ENCODE measurements at places on chromosomes 5 and 9.

DNA sequence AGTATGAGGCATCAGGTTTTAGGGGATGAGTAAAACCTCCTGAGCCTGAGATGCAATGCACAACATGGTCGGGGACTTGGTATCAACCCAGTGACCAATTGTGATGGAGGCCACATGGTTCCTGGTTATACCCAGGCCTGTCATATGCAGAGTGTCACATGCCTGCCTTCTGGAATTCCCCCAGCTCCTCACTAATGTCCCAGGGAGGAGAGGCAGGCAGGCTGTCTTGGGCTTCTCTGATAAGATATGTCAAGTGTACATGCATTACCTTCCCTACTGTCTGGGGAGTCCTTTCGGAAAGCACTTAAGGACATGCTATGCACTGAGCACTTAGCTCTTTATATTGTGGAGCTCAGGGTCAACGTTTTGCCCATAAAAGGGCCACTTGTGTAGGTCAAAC, 14.2 kb upstream of the PALM2AKAP2 start:
- DNase-seq: no peak
- no peaks in the 10 kb centered on the region for H3K27me3 ChIP-seq
- no peaks in the 10 kb centered on the region for H3K36me3 ChIP-seq
- H3K27ac ChIP-seq: no peak overlapping the region
- no peak overlapping the region for H3K4me3 ChIP-seq

GRCh38 chr9:26171691-26172090, 493.4 kb upstream of the TUSC1 start:
- no peaks in the 10 kb centered on the region for H3K27me3 ChIP-seq
- no peak overlapping the region for H3K4me3 ChIP-seq
- no peaks in the 10 kb centered on the region for H3K36me3 ChIP-seq
- no peak for DNase-seq
- H3K27ac ChIP-seq: no peak overlapping the region

GRCh38 chr9:13431692-13432091, 152.2 kb upstream of the MPDZ start:
- no peaks in the 10 kb centered on the region for H3K36me3 ChIP-seq
- H3K4me1 ChIP-seq: no peaks in the 10 kb centered on the region
- no peak overlapping the region for H3K27ac ChIP-seq

GRCh38 chr9:76296561-76297310, 97.5 kb downstream of the RFK start:
- no peak for DNase-seq
- no peaks in the 10 kb centered on the region for H3K27me3 ChIP-seq
- no peak overlapping the region for H3K27ac ChIP-seq
- no peaks in the 10 kb centered on the region for H3K36me3 ChIP-seq

DNA sequence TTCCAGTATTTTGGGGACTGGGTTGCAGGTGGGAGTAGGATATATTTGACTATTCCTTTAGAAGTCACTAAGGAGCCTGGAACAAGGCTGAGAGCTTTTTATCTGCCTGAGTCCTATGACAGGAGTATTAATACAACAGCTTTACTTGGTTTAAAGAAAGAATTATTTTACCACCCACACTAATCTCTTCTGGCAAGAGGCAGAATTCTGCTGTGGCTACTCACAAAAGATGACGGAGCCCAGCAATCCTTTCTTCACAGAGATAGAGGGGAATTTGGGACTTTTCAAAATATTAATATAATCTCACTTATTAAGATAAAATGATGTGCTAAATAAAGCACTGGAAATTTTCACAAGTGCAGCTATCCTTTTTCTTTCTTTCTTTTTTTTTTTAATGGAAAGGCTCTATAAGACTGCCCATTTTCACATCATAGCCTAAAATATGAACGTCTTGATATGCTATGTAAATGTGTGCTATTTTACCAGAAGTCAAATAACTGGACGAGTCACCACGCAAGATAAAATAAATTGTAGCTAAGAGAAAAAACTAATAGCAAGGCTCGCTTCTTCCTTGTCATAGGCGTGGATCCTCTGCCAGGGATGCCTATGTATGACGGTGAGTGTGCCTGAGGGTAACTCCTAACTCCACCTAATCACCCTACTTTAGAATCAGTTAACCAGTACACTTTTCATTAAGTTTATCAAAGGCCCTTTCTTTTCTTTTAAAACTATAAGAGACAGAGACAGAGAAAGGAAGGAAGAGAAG, 76.3 kb downstream of the ZNF608 start:
- no peaks in the 10 kb centered on the region for H3K27me3 ChIP-seq
- no peaks in the 10 kb centered on the region for H3K36me3 ChIP-seq
- no peak overlapping the region for H3K27ac ChIP-seq
- peaks cover 15% of the 10 kb centered on the region for H3K4me1 ChIP-seq

DNA sequence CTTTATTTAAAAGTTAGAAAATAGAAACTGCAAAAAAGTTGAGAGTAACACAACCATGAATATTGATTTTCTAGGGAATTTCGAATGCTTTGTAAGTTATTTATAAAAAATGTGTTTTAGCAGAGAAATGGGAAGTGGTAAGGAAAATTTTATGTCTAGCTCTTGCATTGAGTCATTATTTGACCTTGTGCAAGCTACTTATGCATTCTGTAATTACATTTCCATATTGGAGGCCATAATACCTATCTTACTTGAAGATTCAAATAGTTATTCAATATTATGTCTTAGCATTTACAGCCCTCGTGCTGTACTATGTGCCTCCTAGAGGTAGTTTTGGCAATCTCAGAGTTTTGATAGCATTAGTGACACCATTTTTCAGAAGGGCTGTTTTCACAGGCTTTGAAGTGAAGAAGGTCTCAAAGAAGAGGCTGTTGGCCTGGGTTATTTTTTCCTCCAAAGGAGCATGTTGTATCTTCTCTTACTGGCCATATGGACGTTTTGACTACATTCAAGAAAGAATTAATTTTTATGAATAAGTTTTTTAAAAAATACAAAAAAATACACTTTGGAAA, 7.4 kb upstream of the DAP start:
- H3K4me3 ChIP-seq: no peak overlapping the region
- H3K36me3 ChIP-seq: no peaks in the 10 kb centered on the region
- H3K27me3 ChIP-seq: no peaks in the 10 kb centered on the region
- H3K27ac ChIP-seq: no peak overlapping the region
- H3K4me1 ChIP-seq: no peaks in the 10 kb centered on the region
